ENCODE measurements at places on chromosomes 12 and 14.

- DNase-seq = peak; percentile 83
These were observed 19.4 kb downstream of the GPR132 start for GRCh38 chr14:105045710-105046326.

DNA sequence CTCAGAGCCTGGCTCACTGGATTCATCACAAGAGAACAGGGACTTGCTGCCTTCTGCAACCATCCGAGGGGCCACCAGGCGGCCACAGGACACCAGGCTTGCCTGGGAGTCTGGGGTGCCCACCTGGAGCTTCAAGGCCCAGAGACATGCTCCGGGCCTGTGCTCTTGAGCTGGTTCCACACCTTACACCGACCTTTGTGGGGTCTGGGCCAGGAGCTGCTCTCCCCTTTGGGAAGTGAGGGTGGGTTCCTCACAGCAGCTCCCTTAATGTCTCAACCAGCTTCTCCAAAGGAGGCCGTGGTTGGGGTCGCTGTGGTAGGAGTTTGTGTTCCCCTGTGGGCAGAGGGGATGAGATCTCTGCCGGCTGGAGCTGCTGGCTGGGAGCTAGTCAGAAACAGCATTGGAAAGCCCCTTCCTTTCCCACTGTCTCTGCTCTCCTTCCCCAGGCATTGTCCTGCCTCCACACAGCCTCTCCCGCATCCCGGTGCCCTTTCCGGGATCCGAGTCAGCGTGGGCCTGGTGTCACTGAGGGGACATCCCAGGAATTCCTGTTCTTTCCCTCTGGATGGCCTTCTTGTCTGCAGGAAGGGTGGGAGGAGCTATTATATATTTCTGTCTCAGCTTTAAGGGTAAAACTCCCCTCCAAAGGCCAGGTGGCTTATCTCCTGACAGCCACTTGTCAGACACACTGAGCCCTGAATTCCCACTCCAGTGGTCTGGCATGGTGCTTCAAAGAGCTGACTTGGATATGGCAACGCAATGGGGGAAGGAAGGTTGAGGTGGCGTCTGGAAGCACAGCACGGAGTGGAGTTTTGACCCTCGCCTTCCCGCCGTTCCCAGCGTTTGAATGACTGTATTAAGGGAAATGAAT lies 5.1 kb upstream of the PAPLN start:
- DNase-seq = no peak

GRCh38 chr14:74049876-74050495 lies 30.8 kb downstream of the BBOF1 start:
- DNase-seq = no peak

GRCh38 chr14:101825797-101826196 lies 64.3 kb downstream of the PPP2R5C start:
- no peak for DNase-seq

DNA sequence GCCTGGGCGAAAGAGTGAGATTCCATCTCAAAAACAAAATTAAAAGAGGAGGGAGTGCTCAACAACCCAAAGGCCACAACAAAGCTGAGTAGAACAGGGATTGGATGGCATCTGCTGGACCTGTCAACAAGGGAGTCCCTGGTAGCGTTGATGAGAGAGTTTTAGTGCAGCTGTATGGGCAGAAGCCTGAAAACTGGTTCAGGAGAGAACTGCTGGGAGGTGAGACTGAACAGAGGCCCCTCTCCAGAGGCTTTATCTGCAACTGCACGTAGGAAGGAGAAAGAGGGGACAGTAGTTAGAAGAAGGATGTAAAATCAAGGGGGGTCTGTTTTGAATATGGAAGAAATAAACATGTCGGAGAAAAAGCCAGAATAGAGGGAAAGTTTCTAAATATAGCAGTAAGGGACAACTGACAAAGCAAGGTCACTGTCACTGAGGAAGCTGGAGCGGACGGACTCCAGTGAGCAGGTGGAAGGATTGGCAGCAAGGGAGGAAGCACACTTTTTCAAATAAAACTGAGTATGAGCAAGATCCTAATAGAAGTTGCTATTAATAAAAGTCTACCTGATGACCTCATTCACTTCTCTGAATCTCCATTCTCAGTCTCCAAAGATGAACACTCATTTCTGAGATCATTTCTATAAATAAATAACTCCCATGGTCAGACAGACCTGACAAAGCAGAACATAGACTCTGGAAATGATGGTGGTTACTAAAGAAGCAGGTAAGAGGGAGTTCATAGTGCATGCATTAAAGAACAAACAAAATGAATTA lies 11.8 kb upstream of the ATF1 start:
- DNase-seq = no peak
